Right hindlimb (tissue), 1 donor: ENCODE measurements at places on chromosomes 12 and 14.

- DNase-seq: no peak
Measured at GRCh38 chr14:56744016-56744415, 66.3 kb downstream of the OTX2 start.

- DNase-seq: no peak
Measured at GRCh38 chr14:91751719-91752118, 19.8 kb upstream of the CATSPERB start.

GRCh38 chr12:109446-109845, 42.9 kb downstream of the IQSEC3 start:
- DNase-seq: no peak

DNA sequence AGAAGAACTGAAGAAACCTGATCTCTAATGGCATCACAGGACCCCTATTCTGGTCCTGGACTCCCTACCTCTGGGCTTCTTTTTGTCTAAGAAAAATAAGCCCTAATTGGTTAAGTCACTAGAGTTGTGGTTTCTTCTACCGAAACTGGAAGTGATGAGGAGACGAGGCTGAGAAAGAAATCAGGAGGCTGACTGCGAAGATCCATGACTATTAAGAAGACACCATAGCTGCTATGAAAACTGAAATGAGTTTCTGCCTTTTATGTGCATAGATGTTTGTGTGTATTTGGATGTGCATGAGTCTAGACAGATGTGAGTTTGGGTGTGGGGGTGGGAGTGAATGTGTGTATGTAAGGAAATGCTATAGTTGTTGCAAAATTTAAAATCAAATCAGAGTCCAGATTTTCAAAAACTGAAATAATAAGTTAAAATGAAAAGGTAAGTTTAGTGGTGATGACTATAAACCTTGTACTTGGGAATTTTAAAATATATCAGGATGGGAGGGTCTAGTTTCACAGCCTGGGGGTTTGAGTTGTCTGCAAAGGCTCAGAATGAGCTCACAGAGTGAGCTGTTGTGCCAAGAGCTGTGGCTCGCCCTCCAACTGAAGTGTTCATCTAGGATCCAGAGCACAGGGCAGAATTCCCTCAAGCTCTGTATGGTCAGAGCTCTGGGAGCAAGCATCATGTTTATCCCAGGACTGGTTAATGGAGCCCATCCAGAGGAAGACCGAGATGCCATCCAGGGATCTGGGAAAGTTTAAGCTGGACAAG, 94.9 kb downstream of the VCPKMT start:
- no peak for DNase-seq

DNA sequence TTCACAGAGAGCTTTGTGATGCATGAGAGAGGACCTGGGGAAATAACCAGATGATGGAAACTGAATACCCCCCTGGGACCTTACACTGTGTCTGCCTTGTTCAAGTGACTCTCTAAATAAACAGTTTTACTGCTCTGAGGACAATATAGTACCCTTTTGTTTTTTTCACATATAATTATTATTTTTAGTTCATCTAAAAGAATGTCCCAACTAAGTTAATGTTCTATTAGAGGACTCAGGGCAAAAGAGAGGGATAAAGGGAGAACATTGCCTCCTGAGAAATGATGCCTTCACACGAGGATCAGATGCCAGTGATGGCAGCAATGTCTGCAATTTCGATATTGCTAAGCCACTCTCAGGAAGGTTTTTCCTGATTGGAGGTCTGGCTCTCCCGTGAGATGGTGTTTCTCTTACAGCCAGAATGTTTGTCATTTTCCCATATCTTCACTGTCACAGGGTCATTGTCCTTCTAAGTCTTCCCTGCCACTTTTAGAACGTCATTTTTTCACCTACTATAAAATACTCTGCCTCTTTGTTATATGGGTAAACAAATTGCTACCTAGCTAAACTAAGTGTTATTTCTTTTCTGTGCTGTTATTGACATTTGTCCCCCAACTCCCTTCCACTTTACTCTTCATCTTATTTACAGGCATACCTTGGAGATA, 201.6 kb downstream of the RAD51B start:
- no peak for DNase-seq

DNA sequence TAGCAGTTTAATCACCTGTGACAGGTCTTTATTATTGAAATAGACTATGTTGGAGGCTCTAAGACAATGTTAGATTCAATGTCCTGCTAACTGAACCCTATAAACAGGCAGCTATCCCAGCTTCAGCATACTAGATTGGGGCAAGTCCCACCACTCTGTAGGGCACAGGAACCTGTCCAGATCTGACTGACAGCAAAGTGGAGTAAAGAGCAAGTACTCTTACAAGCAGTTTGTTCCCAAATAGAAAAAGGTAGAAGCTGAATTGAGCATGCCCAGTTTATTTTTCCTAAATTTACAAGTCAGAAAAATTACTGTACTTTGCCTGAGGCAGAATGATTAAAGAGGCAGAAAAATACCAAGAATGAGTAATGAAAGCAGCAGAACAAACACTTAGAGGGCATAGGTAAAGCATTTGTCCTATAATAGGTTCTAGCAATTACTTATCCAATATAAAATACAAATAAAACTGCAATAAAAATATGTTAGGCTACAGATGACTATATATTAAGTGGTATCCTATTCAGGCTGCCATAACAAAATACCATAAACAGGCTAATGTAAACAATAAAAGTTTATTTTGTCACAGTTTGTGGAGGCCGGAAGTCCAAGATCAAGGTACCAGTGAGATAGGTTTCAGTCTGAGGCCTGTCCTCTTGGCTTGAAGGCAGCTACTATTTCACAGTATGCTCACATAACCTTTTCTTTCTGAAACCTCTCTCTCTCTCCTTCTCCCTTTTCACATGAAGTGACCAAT, 868.2 kb downstream of the C12orf50 start:
- DNase-seq: no peak

- DNase-seq: no peak
Measured at GRCh38 chr14:69749956-69750355, 17.0 kb upstream of the SRSF5 start.

DNA sequence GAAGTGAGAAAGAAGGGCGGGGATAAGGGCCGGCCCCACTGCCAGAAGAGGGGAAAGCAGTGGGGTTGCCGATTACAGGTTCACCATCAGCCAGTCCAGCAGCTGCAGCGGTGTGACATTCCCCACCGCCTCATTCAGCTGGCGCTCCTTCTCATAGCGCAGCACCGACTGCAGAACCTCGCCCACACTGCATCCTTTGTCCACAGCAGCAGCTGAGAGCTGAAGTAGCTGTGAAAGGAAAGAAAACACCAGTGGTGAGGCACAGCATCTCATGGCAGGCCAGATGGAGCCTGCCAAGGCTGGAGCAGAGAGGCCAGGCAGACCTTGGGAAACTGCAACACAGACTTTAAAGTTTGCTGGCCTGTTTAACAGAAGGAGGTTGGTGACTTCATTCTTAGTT, 33.2 kb downstream of the AKAP3 start:
- no peak for DNase-seq

- no peak for DNase-seq
Measured at GRCh38 chr12:131699434-131699833, 11.5 kb upstream of the SFSWAP start.

DNA sequence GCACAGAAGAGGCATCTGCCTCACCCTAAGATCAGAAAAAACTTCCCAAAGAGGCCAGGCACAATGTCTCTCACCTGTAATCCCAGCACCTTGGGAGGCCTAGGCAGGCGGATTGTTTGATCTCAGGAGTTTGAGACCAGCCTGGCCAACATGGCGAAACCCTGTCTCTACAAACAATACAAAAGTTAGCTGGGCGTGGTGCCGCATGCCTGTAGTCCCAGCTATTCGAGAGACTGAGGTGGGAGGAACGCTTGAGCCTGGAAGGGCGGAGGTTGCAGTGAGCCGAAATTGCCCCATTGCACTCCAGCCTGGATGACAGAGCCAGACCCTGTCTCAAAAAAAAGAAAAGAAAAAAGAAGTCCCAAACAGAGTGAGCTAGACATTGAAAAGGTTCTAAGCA, 4.5 kb downstream of the ZBTB1 start:
- no peak for DNase-seq

- DNase-seq: no peak
Measured at GRCh38 chr12:28958553-28959195, 190.4 kb upstream of the FAR2 start.

GRCh38 chr12:24889411-24889810, 59.5 kb downstream of the BCAT1 start:
- DNase-seq: no peak

DNA sequence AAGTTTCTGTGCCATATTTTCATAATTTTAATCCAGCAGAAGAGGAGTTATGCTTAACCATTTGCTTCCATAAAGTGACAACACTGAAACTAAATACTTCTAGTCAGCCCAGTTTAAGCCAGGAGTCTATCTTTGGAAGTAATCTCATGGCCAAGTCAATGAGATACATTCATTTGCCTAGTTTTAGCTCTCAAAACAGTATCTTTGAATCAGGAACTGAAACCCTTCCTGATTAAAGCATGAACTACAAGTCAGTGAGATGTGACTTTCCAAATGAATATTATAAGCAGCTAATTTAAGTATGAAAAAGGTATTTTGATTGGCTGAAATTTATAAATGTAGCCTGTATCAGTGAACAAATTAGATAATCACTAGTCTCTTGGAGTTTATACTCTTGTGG, 491.5 kb downstream of the SLC6A15 start:
- DNase-seq: no peak

DNA sequence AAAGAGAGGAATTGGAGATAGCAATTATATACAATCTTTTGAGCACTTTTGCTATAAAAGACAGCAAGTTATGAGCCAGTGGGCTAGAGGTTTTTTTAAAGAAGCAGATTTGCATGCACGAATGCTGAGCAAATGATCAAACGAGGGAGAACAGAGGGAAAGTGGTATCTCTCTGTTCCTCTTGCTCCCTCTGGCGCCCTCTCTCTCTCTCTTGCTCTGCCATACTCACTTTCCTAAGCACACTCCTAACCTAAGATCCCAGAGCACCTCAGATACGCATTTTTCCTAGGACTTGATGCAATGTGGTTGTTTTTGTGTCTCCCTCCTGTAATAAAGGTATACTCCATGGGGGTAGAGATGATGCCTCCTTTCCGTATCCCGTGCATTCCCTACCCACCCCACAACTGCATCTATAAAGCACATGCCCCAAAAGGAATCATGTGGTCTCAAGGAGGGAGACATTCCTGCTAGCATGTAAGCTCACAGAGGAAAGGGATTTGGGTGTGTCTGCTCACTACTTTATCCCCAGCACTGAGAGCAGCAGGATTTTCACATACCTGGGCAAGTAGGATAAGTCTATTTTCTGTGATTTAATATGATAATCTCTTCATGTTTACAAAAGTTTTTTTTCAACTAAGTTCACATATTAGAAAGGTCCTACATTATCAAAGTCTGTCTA, 270.2 kb downstream of the SSPN start:
- no peak for DNase-seq

GRCh38 chr14:66273261-66273832, 212.8 kb upstream of the CCDC196 start:
- no peak for DNase-seq

DNA sequence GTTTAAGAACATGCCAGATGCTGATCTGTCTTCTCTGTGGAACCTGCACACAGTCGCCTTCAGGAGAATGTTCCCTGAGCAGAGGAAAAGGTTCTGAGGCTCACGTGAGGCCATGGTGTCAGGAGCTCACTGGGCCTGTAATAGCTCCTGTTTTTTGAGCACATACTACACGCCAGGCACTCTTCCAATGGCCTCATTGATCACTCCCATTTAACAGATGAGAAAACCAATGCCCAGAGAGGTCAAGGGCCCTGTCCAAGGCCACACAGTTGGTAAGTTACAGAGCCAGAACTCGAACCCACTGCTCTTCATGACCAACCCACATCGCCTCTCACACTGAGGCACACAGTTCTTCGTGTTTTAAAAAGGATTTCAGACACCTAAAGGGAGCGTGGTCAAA, 7.3 kb upstream of the HHIPL1 start:
- no peak for DNase-seq

- no peak for DNase-seq
Measured at GRCh38 chr12:67355428-67356379, 86.5 kb downstream of the CAND1 start.

- no peak for DNase-seq
Measured at GRCh38 chr14:67744046-67744445, 42.4 kb downstream of the RDH12 start.

DNA sequence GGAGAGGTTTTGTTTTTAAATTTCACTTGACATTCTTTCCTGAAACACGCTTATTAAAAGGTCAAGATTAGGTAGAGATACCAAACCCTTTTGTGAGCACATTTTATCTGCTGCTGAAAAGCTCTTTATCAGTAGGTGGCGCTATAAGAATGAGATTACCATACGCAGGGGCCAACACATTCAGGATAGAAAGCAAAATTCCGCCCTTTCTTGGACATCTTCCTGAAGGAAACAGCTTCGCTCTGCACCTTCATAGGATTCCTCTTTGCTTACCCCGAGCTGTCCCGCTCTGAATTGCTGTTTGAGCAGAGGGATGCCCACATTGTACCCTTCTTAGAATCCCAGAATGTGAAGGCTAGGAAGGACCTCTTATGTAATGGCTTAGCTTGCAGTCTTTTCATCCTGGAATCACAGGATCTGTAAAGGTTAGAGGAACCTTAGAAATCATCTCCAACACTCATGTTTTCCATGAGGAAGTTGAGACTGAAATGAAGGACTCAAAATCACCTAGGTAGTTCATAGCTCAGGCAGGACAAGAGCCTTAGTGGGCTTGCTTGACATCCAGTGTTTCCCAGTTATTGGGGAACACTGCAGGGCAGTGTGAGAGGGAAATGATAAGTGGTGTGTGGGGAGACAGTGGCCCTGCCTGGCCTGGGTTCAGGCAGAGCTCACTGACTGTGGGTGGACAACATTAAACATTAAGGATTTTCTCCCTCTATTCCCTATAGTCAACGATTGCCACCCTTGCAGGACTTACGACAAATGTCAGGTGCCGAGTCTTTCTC, 38.7 kb upstream of the CRY1 start:
- peak; percentile 37 for DNase-seq

DNA sequence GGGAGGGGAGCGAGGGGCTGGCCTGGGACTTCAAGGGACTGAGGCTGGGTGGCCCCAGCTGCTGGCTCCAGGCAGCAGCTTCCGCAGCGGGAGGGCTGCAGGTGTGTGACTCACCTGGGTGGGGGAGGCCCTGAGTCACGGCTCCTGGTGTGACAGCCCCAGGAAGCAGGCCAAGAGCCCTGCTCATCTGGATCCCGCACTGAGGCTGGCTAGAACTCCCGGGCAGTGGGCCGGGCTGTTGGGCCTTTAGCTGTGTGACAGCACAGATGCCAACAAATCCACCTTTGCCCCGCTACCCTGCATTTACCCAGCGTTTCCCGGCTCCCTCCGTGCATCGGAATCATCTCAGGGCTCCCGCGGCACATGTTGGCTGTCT, 180.0 kb upstream of the PRMT8 start:
- no peak for DNase-seq

- DNase-seq: peak; percentile 89
Measured at GRCh38 chr14:102096569-102097188, 9.8 kb upstream of the HSP90AA1 start.

- DNase-seq: no peak
Measured at GRCh38 chr14:96906434-96906833, 109.3 kb downstream of the VRK1 start.

DNA sequence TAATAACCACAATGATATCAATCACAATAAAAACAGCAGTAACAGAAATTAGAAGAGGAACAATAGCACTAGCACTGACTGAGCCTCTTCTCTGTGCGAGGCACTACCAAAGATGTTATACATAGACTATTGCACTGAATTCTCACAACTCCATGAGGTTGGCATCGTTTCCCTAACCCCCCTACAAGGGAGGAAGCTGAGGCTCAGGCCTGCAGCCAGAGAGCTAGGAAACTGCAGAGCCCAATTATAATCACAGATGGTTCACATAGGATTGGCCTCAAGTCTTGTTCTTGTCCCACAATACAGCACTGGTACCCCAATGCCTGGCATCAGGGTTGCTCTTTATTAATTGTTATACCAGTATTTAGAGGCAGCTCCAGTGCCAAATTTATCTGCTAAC, 278.0 kb downstream of the CEP128 start:
- no peak for DNase-seq
